ENCODE measurements at places on chromosomes 2 and 18. TPM values are rescaled to one million over a fixed set of nuclear protein-coding genes. Genes with fewer than 3 reads are reported as not detected.

DNA sequence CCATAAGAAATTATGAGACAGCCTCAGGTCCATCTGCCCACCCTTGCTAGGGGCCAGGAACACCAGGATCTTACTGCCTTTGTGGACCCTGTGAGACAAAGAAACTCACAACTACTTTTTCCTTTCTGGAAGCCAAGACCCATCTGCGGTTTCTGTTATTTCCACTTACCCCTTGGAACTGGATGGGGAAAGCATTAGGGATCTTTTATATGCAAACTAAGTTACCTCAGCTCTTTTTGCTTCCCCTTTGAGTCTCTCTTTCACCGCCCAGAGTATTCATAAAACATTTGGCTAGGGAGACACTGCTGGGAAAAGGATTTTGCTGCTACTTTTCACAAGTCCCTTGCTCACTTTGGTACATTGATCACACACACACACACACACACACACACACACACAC, 95.7 kb downstream of the ZNF385B start:
- no peak for DNase-seq

DNA sequence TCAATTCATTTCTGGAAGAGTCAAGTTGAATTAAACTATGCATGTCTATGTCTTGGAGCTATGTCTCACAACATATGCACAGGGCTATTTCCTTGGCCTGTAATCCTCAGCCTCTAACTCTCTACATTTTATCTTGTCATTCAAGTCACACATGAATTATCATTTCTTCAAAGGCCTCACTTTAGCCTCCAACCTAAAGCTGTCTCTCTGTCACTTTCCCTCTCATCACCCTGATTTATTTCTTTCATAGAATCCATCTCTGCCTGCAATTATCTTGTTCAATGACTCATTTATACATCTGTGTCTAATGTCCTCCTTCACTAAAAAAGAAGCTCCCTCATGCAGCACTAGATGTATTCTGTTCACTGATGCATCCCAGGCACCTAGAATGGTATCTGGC, 614.2 kb upstream of the REG3G start:
- no peak for DNase-seq

GRCh38 chr18:23238152-23238531, 102.9 kb downstream of the CABLES1 start:
- DNase-seq, result peak; percentile 27

- peak; percentile 88 for DNase-seq
Measured at GRCh38 chr2:237512774-237513466, 25.9 kb downstream of the MLPH start.

- no peak for DNase-seq
Measured at GRCh38 chr2:3313781-3314375, 63.7 kb downstream of the EIPR1 start.

DNA sequence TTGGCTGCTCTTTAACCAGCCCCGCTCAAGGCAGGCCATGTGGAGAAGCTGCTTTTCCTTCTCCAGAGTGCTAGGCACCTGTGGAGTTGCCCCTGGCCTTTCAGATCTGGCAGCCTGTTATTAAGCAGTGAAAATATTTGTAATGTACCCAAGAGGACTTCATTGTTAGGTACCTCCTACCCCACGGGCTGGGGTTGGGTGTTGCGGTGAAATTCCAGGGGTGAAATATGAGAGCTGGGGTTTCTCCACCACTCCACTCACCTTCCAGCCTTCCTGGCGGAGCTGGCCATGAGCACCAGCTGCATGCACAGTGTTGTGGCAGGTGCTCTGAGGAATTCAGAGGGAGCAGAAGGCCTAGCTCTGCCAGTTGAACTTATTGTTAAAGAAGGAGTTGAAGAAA, 39.1 kb downstream of the NTSR2 start:
- DNase-seq, result no peak

The NBEAL1 gene
- 156 TPM for total RNA-seq

The RAB27B gene
- 6.0 TPM for total RNA-seq

GRCh38 chr2:56749152-56749752, 565.5 kb downstream of the CCDC85A start:
- no peak for DNase-seq

The KCNS3 gene
- 65.4 TPM for total RNA-seq

DNA sequence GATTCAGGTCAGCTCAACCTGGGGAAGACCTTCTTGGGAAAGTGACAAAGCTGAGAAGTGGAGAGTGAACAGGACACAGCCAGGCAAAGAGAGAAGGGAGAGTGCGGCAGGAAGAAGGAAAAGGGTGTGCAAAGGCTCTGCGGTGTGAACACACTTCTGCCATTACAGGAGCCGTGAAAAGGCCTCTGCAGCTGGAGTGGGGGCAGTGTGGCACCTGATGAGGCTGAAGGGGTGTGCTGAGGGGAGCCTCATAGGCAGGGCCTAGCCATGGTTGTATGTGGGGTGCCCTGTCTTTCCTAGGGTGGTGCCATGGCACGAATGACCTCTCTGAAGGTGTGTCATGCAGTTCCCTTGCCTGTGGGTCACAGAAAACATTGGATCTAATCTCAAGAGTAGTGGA, 347.6 kb downstream of the CYRIA start:
- DNase-seq, result no peak

All from transverse colon (tissue), 4 donors.